ENCODE measurements at places on chromosomes 3 and 15.

GRCh38 chr3:117068301-117068700 is 358.7 kb downstream of the TUSC7 start:
- no peak for DNase-seq

- DNase-seq: no peak
Observed at GRCh38 chr3:52896151-52896550, 1.2 kb downstream of the STIMATE start.

- no peak for DNase-seq
Observed at GRCh38 chr3:147411238-147411814, 2.2 kb downstream of the ZIC1 start.

GRCh38 chr15:59437817-59438624 is at the start of gene FAM81A:
TSS of gene FAM81A (plus strand) at chr15:59438186. CDS start at chr15:59458627, 20,441 bp downstream.
- peak; percentile 94 for DNase-seq

All from AG08396 (cell line).